ENCODE measurements at places on chromosomes 3 and 15. TPM values are rescaled to one million over a fixed set of nuclear protein-coding genes. Genes with fewer than 3 reads are reported as not detected.

HACD3 gene
- total RNA-seq = 81.8 TPM

CPNE4 gene
- not detected for total RNA-seq

GRCh38 chr15:45773149-45773548, 138.3 kb downstream of the SQOR start:
- no peaks in the 10 kb centered on the region for H3K36me3 ChIP-seq
- no peak overlapping the region for H3K27ac ChIP-seq

- H3K36me3 ChIP-seq = no peaks in the 10 kb centered on the region
- peak overlapping the region; percentile 80 for H3K27ac ChIP-seq
- no peak overlapping the region for H3K4me3 ChIP-seq
- no peak for DNase-seq
- no peaks in the 10 kb centered on the region for H3K27me3 ChIP-seq
Measured at GRCh38 chr3:98986073-98986472, 84.6 kb upstream of the DCBLD2 start.

DNA sequence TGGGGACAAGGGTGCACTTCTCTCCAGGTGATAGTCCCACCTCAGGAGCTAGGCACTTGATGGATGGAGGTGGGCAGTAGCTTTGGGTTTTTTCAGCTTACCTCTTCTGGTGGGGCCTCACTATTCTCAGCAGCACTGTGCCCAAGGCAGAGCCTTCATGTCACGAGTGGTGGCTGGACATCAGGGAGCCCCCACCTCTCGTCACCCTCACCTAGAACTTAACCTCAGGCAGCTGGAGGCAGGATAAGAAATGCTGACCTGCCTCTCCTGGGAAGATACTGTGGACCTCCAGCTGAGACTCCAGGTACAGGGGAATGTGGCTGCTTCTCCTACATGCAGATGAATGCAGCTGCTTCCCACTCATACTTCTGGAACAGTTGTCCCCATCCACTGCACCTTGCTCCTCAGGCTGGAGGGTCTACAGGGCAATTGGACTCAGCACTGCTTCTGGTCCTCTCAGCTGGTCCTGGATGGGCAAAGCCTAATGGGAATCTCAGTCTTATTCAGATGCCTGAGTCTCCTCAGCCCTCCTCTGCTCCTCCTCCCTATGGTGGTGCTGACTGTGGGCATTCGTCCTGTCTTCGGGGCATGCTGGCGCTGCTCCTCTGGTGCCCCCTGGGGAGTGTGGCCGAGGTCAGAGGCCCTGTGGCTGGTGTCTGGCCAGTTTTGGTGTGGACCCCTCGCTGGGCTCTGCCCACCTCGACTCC, 129.9 kb downstream of the KLF13 start:
- H3K4me3 ChIP-seq = no peak overlapping the region
- peaks cover 8% of the 10 kb centered on the region for H3K27me3 ChIP-seq
- H3K4me1 ChIP-seq = peaks cover 15% of the 10 kb centered on the region
- peak; percentile 66 for DNase-seq
- H3K36me3 ChIP-seq = peaks cover 2% of the 10 kb centered on the region

DNA sequence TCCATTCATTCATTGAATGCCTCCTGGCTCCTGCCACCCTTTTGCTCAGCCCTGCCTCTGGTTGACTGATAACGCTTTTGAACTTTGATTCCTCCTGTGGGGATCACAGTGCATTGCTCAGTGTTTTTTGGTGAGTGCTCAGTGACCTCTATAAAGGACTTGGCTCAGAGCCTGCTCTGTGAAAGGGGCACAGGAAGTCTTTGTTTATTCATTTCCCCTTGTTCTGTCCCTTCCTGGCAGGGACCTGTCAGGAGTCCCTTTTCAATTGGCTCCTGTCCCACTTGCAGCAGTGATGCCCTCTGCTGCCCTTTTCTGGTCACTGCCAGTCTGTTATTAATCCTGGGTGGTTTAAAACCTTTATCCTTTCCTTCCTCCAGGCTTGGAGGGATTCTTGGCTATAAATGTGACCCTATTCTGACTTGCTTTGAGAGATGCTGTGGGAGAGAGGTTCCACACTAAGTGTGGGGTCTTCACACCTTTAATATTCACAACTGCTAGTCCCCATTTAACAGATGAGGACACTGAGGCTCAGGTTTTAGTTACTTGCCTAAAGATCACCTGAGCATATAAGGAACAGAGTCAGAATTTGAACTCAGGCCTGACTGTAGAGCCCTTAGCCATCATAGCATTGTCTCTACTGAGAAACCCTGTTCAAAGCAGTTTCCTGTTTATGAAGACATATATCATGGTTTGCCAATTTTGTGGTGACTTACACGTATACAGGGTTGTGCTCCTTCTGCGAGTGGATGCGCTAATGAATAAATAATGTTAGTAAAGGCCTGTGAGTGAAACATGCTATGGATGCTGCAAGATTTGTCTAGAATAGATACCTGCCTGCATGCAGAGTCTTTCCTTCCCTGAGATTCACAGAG, 23.2 kb upstream of the TATDN2 start:
- DNase-seq = no peak
- no peak overlapping the region for H3K4me3 ChIP-seq
- peaks cover 11% of the 10 kb centered on the region for H3K4me1 ChIP-seq
- no peaks in the 10 kb centered on the region for H3K27me3 ChIP-seq

GRCh38 chr3:129460155-129460554, 20.1 kb downstream of the IFT122 start:
- H3K27me3 ChIP-seq = no peaks in the 10 kb centered on the region
- no peak overlapping the region for H3K4me3 ChIP-seq
- DNase-seq = no peak
- peaks cover 20% of the 10 kb centered on the region for H3K36me3 ChIP-seq
- H3K27ac ChIP-seq = no peak overlapping the region

All from osteocyte (in vitro differentiated cells).